ENCODE measurements at places on chromosomes 7 and 10.

DNA sequence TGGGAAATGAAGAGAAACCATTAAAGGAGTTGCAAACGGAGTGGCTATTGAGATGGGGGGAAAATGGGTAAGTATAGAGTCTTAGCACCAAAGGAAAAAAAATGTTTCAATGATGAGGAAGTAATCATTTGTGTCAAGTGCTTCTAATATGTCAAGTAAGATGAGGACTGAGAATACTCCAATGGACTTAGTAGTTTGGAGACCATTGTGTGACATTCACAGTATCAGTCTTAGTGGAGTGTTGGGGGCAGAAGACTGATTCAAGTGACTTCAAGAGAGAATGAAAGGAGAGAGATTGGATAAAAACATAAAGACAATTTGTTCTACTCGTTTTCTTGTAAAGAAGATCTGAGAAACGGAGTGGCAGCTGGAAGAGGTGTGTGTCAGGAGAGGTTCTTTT, 88.6 kb upstream of the ARID5B start:
- H3K4me3 ChIP-seq = no peak overlapping the region
- no peaks in the 10 kb centered on the region for H3K27me3 ChIP-seq
- DNase-seq = no peak
- H3K36me3 ChIP-seq = no peaks in the 10 kb centered on the region
- no peaks in the 10 kb centered on the region for H3K4me1 ChIP-seq

DNA sequence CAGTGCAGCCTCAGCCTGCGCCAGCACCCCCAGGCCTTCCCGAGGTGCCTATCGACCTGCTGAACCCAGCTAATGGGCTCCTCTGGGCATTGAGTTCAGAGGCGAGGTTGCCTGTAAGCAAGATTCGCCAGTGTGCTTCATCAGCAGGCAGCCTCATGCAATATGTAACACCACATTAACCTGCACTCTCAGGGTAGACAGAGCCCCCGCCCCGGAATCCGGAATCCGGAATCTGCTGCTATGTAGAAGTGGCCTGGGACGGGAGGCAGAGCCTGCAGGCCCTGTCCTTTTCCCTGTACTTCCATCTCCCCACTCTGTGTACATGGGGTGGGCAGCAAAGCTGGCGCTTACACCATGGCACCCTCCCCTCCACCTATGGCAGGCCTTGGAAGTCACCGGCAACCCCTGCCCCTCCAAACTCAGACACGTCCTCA, 83.9 kb upstream of the RET start:
- H3K4me3 ChIP-seq = no peak overlapping the region
- peaks cover 2% of the 10 kb centered on the region for H3K4me1 ChIP-seq
- no peak for DNase-seq

DNA sequence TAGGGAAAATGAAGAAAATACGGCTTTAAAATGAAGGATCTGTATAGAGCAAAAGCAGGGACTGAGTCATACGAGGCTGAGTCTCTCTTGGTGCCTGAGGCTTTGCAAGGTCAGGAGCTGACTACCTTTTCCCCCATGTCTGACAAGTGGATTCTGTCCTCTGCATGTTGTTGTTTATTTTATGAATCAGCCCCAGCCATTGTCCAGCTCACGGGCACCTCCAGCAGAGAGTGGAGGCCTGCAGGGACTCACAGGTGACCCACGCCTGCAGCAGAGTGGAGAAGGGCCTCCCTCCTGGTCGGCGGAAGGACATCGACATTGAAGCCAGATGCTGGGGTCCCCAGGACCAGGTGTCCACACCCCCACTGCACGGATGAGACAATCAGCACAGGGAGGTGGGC, 233.9 kb downstream of the WDR37 start:
- no peaks in the 10 kb centered on the region for H3K36me3 ChIP-seq
- no peaks in the 10 kb centered on the region for H3K4me1 ChIP-seq

GRCh38 chr7:522071-522950, 2.7 kb upstream of the PDGFA start:
- peaks cover 66% of the 10 kb centered on the region for H3K27me3 ChIP-seq
- peak overlapping the region; percentile 35 for H3K4me3 ChIP-seq
- peak; percentile 82 for DNase-seq
- H3K4me1 ChIP-seq = peaks cover 39% of the 10 kb centered on the region

DNA sequence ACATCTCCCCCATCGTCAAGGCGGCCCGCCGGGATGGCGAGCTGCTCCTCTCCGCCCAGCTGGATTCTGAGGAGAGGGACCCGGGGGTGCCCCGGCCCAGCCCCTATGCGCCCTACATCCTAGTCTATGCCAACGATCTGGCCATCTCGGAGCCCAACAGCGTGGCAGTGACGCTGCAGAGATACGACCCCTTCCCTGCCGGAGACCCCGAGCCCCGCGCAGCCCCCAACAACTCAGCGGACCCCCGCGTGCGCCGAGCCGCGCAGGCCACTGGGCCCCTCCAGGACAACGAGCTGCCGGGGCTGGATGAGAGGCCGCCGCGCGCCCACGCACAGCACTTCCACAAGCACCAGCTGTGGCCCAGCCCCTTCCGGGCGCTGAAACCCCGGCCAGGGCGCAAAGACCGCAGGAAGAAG, 10.1 kb downstream of the GDF10 start:
- H3K4me3 ChIP-seq = no peak overlapping the region
- H3K27me3 ChIP-seq = peaks cover 21% of the 10 kb centered on the region
- no peak for DNase-seq
- peaks cover 6% of the 10 kb centered on the region for H3K4me1 ChIP-seq
- no peak overlapping the region for H3K27ac ChIP-seq

- no peak overlapping the region for H3K4me3 ChIP-seq
- DNase-seq = no peak
- no peak overlapping the region for H3K27ac ChIP-seq
- H3K36me3 ChIP-seq = peaks cover 15% of the 10 kb centered on the region
- H3K4me1 ChIP-seq = peaks cover 6% of the 10 kb centered on the region
Observed at GRCh38 chr10:99733366-99733765, 1.3 kb downstream of the CUTC start.

GRCh38 chr10:35912615-35913569, 270.8 kb upstream of the FZD8 start:
- peak; percentile 77 for DNase-seq
- H3K4me1 ChIP-seq = peaks cover 5% of the 10 kb centered on the region
- peak overlapping the region; percentile 64 for H3K27ac ChIP-seq
- H3K4me3 ChIP-seq = no peak overlapping the region
- H3K36me3 ChIP-seq = no peaks in the 10 kb centered on the region

- H3K36me3 ChIP-seq = no peaks in the 10 kb centered on the region
- H3K4me1 ChIP-seq = peaks cover 55% of the 10 kb centered on the region
- no peak overlapping the region for H3K4me3 ChIP-seq
- peak; percentile 83 for DNase-seq
- no peaks in the 10 kb centered on the region for H3K27me3 ChIP-seq
Observed at GRCh38 chr10:122186816-122187810, 84.0 kb upstream of the BTBD16 start.

All from muscle of leg (tissue), 16 donors.